Pancreas (tissue), 10 donors: ENCODE measurements at places on chromosomes 3 and 15. TPM values are rescaled to one million over a fixed set of nuclear protein-coding genes. Genes with fewer than 3 reads are reported as not detected.

Gene GP9
- not detected for total RNA-seq

Gene PPP2R3A
- 7.0 TPM for total RNA-seq

Gene CPLX3
- not detected for total RNA-seq

Gene ITIH1
- 0.43 TPM for total RNA-seq

Gene TNK2
- 26.9 TPM for total RNA-seq

Gene IL16
- total RNA-seq, result 1.3 TPM

Gene CACNA1D
- 5.3 TPM for total RNA-seq

DNA sequence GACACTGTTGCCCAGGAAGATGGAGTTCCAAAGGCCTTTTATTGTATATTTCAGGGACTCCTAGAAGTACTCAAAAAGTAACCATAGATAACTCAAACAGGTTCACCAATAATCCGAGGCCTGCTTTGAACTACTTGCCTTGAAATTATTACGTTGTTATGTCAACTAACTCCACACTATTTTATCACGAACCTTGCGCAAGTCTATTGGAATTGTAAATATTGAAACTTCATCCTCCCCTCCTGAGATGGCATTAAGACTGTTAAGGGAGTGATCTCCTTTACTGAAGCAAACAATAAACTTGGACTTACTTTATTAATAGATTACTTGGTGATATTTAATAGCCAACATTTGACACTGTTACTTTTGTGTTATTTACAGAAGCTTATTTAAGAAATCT lies 199.6 kb upstream of the GADL1 start:
- no peak for DNase-seq

DNA sequence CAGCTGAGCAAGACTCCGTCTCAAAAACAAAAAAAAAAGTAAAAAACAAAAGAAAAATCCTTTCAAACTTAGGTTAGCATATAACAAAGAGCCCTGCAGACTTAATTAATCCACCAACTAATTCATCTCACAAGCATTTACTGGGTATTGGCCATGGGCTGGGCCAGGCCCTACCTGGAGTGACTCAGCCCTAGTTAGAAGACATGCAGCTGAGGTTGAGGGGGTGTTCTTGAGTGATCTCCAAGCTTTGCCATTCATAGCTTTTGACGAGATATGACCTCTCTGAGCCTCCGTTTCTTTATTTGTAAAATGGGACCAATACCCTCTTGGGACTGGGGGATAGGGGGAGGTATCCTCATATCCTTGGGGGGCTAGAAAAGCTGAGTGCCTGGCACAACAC lies 7.8 kb downstream of the FBXL22 start:
- DNase-seq, result no peak

DNA sequence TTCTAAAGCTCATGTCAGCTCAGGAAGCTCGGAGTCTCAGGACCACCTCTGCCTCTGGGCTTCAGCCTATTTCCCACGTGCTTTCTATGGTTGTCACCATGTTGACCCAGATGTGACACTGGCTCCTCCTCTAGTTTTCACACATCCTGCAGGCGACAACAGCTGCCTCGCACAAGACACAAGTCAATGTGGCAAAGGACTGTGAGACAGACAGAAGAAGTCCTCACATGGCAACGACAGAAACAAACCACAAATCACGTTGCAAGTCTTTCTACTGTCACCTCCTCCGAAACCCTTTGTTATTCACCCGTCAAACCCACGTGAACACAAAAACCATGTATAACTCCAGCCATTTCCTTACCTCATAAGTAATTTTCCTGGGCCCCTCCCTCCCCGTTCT lies 194.5 kb downstream of the MEX3B start:
- no peak for DNase-seq

GRCh38 chr15:77759896-77760592 lies 127.3 kb upstream of the LINGO1 start:
- DNase-seq, result no peak

DNA sequence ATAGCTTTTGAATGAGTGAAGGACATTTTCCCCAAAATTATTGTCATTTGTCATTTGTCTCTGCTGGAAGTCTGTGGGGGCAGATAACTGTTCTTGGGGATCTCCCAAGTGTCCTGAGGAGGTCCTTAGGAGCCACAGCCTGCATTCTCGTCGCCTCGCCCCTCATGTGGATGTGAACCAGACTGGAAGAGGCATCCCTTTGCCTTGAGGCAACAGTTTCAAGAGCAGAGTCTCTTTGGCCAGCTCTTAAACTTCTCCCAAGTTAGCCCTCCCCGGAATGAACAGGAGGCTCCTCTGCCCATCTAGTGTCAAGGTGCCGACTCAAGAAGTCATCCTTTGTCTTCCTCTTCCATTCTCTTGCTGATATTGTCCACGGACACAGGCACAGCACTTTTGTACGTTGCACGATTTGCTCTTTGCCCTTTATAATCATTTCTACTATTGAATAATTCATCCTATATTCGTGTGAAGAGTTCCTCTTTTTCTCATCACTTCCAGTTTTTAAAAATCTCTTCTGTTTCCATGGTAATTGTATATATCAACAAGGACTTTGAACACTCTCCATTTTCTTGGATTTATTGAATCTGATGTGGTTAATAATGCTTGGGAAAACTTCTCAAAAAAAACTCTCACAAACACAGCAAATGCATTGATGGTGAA lies 40.8 kb upstream of the CD47 start:
- no peak for DNase-seq

DNA sequence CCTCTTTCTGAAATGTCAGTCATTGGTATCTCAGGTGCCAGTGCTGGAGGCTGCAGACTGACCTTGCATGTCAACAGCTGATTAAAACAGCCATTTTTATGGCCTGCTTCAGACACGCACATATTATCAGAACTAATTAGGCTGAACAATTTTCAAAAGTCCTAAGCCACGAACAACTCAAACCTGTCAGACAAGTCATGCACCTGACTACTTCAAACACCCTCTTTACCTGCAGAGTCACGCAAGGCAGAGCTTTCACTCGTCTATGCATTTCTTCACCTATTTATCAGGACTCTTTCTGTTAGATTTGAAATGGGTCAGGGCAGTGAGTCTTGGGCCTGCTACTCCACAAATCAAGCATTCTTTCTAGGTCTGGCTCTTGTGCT lies 26.7 kb downstream of the CLK3 start:
- DNase-seq, result no peak
